Spinal cord (tissue), 10 donors: ENCODE measurements at places on chromosomes 6 and 20.

- DNase-seq, result no peak
Observed at GRCh38 chr6:5936631-5937030, 70.1 kb downstream of the NRN1 start.

- no peak for DNase-seq
Observed at GRCh38 chr6:41935685-41936072, 5.9 kb downstream of the CCND3 start.

GRCh38 chr6:4647414-4648365 lies 128.5 kb upstream of the CDYL start:
- DNase-seq, result peak; percentile 60

GRCh38 chr6:123888771-123889513 lies 85.3 kb downstream of the NKAIN2 start:
- DNase-seq, result no peak

DNA sequence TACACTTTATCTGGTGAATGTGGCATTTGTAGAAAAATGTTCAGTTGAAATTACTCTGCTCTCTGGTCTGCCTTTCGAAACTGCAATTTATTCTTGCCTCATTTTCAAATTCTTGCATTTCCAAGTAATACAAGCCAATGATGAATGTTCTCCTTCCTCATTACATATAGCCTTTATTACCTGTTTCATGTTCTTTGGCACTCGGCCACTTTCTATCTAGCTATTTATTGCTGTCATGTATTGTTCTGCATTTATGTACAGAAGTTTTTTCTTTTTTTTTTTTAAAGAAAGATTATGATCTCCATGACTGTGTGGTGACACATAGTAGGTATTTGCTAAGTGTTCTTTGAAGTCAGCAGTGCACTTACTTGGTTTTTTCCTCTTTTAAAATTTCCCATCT lies 261.4 kb downstream of the ZFAND3 start:
- peak; percentile 44 for DNase-seq

DNA sequence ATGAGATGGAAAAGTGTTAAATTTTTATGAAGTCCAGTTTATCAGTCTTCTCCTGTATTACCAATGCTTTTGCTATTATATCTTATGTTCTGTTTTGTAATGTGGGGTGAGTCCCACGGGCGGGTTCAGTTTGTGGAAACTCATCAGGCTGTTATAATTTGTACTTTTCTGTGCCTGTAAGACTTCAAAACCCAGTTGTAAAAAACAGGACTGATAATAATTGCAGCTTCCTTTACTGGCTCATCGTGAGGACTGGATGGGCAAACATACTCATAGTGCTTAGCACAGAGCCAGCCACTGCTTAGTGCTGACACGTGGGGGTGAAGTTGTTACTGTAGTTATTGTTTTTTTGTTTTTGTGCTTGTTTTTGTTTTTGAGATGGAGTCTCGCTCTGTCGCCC lies 45.6 kb downstream of the TGM2 start:
- DNase-seq, result no peak

DNA sequence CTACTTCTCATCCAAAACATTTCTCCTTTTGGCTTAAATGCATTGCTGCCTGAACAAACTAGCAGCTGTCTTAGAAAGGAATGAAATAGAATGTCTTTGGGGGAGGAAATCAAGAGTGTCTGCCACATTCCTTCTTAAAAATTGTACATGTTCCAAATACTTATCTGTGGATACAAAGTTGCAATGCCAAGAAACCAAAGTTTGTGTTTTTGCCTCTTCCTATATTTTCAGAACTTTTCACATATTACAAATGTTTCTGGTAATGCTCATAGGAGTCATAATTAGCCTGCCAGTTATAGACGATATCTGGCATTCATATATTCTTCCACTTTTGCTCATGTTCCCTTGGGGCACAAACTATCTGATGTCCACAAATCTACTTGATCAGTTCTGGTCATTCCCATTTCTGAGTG lies 165.5 kb upstream of the BMP5 start:
- DNase-seq, result no peak

DNA sequence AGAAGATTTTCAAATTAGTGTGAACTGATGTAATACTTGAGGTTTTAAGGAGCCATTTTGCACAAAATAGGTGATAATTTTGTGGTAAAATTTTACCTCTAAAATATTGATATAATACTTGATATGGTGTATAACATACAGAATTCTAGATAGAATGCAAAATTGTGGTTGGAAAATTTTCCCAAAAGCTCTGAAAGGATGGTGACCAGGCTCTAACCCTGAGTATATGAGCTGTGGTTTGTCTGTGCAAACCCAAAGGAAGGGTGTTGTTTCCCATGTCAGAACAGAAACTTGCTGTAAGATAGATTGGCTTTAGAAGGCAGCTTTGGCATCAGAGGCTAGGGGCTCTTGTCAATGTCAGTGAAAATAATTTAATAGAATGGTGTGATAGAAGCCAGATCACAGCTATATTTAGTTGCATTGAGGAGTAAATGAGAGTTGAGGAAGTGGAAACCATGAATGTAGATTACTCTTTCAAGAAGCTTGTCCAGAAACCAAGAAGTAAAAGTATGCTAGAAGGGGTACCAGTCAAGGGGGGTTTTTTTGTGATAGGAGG lies 257.7 kb downstream of the FARS2 start:
- DNase-seq, result no peak

GRCh38 chr6:143896126-143896860 lies 32.0 kb downstream of the ZC2HC1B start:
- DNase-seq, result no peak

- peak; percentile 74 for DNase-seq
Observed at GRCh38 chr20:20824924-20825584, 112.6 kb upstream of the RALGAPA2 start.

DNA sequence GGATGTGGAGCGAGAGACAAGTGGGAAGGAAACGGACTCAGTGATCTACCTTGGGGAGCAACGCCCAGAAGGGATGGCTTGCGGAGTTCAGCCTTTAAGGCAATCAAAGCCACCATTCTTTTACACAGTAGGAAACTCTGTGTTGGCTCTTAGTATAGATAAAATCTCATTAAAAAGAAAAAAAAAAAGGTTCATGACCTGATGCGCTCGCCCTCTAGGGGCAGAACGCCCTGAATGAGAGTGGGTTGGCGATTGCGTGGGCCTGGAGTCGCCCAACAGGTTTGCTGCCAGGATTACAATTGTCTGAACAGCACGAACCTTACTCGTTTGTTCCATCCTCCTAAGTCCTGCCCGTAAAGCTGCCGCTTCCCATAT lies 1.2 kb downstream of the TPD52L1 start:
- DNase-seq, result no peak

DNA sequence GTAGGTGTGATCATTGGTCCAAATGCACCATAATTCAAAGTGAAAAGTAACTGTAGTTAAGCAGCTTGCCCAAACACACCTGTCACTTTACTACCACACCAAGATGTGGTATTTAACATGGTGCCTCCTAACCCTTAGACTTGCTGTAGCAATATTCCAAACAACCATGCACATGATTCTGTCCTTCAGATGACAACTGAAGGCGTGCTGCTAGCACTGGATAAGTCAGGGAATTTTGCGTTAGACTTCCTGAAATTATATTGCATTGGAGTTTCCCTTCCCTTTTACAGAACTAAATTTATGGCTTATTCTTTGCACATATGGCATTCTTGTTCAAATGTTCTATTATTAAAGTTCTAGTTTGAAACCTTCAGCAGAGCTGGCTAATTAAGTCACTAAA lies 106.2 kb downstream of the ARHGAP18 start:
- no peak for DNase-seq

DNA sequence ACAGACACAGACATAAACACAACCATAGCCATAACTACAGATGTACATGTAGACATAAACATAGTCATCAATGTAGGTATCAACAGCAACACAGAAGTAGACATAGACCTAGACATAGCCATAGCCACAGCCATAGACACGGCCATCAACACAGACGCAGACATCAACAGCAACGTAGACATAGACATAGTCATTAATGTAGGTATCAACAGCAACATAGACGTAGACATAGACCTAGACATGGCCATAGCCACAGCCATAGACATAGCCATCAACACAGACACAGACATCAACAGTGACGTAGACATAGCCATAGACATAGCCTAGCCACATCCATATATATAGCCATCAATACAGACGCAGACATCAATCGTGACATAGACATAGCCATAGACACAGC lies 258.3 kb upstream of the FOXQ1 start:
- DNase-seq, result no peak

DNA sequence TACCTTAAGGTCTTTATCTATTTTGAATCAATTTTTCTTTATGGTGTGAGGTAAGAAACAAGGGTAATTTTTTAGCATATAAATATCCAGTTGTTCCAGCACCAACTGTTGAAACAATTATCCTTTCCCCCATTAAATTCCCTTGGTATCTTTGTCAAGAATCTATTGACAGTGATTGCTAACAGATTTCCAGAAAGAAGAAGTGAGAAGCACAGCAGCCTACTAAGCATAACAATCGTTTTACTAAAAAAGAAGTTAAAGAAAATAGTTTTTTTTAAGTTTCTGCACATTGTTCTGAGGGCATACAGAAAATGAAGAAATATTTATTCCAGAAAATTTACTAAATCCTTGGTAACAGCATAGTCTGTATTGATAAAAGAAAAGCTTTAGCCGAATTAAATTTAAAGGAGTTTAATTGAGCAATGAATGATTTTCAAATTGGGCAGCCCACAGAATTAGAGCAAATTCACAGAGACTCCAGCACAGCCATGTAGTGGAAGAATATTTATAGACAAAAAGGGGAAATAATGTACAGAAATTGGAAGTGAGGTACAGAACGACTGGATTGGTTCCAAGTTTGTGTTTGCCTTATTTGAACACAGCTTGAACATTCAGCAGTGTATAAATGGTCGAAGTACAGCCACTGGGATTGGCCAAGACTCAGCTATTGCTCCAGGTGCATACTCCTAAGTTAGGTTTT lies 97.9 kb upstream of the UST start:
- DNase-seq, result no peak
